ENCODE measurements at places on chromosomes 7 and 10.

GRCh38 chr7:42946627-42946950, 14.4 kb downstream of the MRPL32 start:
- peak; percentile 73 for DNase-seq

GRCh38 chr10:34018784-34019183, 684.3 kb upstream of the NRP1 start:
- no peak for DNase-seq

DNA sequence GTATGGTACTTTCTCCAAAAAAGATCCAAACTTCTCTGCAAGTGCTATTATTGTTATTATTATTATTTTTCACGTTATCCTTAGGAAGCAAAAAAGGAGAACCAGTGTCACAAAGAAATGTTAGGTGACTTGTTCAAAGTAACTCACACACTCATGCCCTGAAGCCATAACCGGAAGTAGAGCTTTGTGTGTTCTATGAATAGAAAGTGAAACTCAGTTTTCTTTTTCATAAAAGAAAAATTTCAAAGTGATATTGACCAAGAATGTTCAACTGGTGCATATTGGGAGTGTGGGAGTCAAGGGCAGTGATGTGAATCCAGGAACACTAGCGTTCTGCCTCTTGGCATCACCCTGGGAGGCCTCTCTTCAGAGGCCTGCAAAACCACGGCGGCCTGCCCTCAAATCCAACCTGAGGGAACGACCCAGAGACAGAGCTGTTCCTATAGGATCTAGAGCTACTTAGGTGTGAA, 106.1 kb downstream of the PRKCQ start:
- no peak for DNase-seq

GRCh38 chr10:34540492-34540891, 274.6 kb downstream of the PARD3 start:
- DNase-seq: no peak

- DNase-seq: peak; percentile 38
Observed at GRCh38 chr10:6667679-6668270, 87.7 kb upstream of the PRKCQ start.

GRCh38 chr10:127971963-127972615, 65.2 kb downstream of the PTPRE start:
- DNase-seq: no peak

DNA sequence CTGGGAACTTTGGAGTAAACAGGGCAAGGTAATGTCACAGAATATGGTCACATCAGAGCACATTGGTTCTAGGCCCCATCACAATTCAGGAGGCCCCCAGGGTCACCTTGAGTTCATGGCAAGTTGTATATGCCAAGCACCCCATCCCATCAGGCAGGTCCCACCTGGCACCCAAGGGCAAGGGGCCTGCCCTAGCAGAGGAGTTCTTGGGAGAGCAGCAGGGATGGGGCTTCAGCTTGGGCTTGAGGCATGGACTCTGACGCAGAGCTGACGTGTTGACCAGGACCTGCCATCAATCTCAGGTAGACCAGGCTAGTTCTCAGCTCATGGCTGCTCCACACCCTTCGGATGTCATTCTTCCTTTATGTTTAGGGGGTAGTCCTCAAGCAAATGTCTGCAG, 20.9 kb downstream of the PLAC9 start:
- no peak for DNase-seq

GRCh38 chr10:501596-501995, 187.9 kb downstream of the DIP2C start:
- DNase-seq: no peak

- no peak for DNase-seq
Observed at GRCh38 chr10:1739751-1740150, 2.4 kb upstream of the ADARB2 start.

- peak; percentile 57 for DNase-seq
Observed at GRCh38 chr7:90613088-90613498, 17.0 kb downstream of the CDK14 start.

- DNase-seq: no peak
Observed at GRCh38 chr10:116398224-116398623, 29.4 kb upstream of the PNLIPRP3 start.

GRCh38 chr10:101256387-101256786, 27.1 kb upstream of the LBX1 start:
- DNase-seq: peak; percentile 61

- no peak for DNase-seq
Observed at GRCh38 chr10:132754071-132754470, 31.9 kb downstream of the NKX6-2 start.

- no peak for DNase-seq
Observed at GRCh38 chr7:149635561-149636329, 137.6 kb downstream of the ZNF467 start.

DNA sequence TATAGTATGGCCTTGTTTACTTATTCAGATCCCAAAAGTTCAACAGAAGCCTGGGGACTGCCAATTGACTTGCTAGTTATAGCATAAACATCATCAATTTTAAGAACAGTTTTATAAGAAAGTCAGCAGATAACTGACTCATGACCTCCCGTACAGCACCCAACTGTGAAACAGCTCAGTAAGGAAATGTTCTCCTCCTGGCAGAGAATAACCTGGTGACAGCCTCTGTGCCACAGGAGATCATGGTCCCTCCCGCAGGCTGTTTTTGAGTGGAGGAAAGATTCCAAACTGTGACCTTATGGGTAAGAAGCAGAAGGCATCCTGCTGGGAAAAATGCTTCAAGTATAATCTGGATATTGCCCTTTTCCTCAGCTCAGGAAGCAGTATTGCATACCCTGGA, 182.5 kb downstream of the SEMA3D start:
- DNase-seq: no peak
